ENCODE measurements at places on chromosomes 2 and 18. TPM values are rescaled to one million over a fixed set of nuclear protein-coding genes. Genes with fewer than 3 reads are reported as not detected.

SLC5A7 gene
- total RNA-seq = 1.1 TPM

NPPC gene
- 5.2 TPM for total RNA-seq

GAL3ST2 gene
- 0.71 TPM for total RNA-seq

TTC32 gene
- 33.8 TPM for total RNA-seq

SLC4A3 gene
- total RNA-seq = 9.8 TPM

SPC25 gene
- 13.1 TPM for total RNA-seq

CHST9 gene
- total RNA-seq = 3.8 TPM

All from camera-type eye (tissue), 1 donor.